ENCODE measurements at places on chromosomes 12 and 14.

DNA sequence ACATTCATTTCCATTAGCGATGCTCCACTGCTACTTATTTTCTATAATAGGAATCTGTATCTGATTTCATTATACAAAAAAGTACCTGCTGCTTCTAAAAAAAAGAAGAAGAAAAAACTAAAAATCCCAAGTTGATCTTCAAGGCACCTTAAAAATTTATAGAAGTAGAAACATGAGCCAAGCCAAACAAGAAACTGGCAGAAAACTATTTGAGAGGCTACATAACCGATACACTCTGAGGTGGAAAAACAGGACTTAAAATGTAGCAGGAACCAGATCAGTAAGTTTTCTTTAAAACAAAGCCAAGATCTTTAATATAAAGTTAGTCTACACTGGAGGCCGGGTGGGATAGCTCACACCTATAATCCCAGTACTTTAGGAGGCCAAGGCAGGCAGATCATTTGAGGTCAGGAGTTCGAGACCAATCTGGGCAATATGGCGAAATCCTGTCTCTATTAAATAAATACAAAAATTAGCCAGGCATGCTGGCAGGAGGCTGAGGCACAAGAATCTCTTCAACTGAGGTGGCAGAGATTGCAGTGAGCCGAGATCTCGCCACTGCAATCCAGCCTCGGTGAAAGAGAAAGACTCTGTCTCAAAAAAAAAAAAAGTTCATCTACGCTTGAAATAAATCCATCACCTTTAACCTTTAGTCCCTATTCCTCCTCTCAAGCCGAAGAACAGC lies 278.6 kb downstream of the MED13L start:
- DNase-seq, result no peak

DNA sequence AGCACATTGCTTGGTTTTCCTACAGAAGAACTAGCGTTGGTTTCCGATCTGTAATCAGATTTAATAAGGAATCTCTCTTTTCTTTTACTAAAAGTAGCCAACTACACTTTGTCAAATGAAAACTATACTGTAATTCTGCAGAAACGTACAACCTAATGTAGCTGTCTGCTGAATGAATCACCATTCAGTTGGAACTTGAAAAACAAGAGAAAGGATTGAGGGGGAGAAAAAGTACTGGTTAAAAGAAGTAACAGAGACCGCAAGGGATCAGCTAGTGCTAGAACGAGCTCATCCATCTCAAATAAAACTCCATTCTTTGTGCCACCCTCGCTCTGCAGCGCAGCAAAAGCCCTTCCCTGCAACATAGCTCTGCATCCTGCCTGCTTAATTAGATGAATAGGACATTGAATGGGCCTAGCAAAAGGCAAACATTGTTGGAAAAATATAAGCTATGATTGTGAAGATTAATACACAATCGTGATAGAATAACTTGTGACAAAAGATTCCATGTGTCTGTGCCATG lies 2.6 kb downstream of the GARIN2 start:
- no peak for DNase-seq

- DNase-seq, result no peak
Observed at GRCh38 chr12:124995200-124995961, 1.9 kb downstream of the BRI3BP start.

GRCh38 chr14:101473795-101474562 lies 87.3 kb upstream of the DIO3 start:
- no peak for DNase-seq

- no peak for DNase-seq
Observed at GRCh38 chr14:80942191-80942600, 658 bp upstream of the CEP128 start.

DNA sequence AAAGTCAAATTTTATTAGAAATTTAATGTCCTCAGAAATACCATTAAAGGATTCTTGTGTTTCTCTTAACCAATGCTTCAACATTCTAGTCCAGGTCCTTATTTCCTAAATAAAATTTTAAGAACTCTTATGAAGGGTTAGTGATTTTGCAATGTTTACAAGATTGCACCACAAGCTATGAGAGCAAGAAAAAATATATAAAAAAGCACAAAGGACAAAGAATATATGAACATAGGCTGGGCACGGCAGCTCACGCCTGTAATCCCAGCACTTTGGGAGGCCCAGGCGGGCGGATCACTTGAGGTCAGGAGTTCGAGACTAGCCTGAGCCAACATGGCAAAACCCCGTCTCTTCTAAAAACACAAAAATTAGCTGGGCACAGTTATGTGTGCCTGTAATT lies 7.7 kb downstream of the RACGAP1 start:
- no peak for DNase-seq
